Myocyte (in vitro differentiated cells): ENCODE measurements at places on chromosomes 5 and 9. TPM values are rescaled to one million over a fixed set of nuclear protein-coding genes. Genes with fewer than 3 reads are reported as not detected.
A peak's percentile ranks its signal among the peaks of the same experiment; 100 is the strongest.

DNA sequence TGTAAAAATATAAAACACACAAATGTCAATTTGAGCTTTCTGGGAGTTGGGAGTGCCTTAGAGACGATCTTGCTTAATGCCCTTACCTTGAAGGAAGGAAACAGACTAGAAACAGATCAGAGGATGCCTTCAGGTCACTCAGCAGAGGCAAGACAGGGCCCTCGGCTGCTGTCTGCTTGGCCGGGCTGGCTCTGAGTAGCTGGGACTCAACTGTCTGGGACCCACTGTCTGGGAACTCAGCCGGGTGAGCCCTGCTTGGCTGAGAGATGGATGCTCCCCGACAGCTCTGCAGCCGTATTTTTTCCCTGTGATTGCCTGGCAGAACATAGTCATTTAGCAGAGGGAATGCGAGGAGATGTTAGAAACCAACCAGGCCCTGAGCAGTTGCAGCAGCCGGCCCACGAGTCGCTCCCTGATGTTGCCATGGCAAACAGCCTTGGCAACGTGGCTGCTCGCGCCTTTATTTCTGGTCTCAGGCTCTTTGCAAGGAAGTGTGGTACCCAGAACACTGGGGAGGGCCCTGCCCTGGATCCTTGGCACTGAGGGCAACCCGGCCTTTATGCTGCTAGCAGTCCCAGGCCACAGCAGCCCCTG is 10.9 kb downstream of the PPARGC1B start:
- DNase-seq: peak; percentile 37

- no peak for DNase-seq
These were observed 564 bp upstream of the TOR2A start for GRCh38 chr9:127735530-127736185.

DNA sequence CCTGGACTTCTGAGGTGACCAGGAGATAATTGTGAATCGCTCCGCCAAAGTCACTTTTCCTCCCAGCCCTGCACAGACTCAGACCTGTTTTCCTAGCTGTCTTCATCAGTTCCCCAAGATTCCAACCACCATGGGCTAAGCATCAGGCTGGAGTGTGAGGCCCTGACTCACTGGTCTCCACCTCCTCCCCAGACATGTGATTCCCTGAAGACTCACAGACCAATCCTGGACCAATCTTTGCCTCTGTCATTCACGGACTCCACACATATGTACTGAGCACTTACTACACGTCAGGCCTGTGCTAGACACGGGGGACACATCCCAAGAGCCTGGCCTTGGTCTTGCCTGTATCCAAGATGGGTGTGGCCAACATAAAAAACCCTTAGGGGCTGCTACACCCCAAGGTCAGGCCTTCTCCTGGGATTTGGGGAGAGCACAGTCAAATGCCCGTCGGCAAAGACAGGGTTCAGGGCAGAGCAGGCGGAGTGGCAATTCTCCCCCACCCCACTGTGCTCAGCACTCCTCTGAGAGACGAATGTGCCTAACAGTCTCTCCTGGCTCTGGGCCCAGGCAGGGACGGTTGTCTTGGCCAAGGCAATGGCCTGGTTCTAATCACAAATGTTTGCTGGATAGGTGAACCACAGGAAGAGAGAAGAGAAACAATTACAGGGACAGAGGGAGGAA is 11.9 kb downstream of the EEIG1 start:
- DNase-seq: peak; percentile 60

DNA sequence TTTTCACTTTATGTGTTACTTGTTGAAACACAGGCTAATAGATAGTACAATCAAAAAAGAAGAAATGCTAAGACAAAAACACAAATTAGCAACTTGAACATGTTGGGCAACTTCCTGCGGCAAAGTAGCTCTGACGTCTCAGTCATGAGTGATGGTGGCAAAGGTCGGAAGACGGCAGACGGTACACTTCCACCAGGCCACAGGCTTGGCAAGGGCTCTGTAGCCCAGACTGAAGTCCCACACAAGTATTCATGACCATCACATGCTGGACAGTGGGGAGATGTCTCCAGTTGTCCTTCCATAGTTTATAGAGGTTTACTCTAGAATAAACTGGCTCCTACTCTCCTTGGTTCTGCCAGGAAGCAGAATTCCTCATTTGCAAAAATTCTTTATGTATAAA is 831.3 kb downstream of the MTRR start:
- no peak for DNase-seq

GRCh38 chr9:126335837-126336735 is 9.5 kb downstream of the MVB12B start:
- no peak for DNase-seq

- peak; percentile 61 for DNase-seq
These were observed at the start of gene TOR4A for GRCh38 chr9:137277329-137278041. TOR4A (plus strand) TSS chr9:137277726; CDS start chr9:137278690, 964 bp downstream.

GRCh38 chr9:75084081-75084672 is 3.8 kb downstream of the NMRK1 start:
- no peak for DNase-seq

DNA sequence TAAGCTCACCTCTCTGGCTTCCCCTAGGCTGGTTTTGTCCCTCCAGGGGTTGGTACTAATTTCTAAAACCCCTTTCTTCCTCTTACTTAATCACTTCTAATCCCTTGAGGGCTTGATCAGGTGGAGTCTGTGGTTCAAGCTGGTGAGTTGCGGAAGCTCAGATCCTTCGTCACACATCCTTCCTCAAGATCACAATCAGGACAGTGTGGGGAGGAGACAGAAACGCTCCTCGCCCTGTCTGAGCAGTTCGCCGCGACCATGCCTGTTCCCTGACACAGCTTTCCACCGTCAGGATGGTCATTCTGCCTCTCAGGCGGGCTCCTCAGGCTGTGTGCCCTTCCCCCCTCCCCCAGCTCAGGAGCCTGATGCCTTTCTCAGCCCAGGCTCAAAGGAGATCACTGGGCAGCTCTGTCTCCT is 24.3 kb downstream of the CPLX2 start:
- no peak for DNase-seq

DNA sequence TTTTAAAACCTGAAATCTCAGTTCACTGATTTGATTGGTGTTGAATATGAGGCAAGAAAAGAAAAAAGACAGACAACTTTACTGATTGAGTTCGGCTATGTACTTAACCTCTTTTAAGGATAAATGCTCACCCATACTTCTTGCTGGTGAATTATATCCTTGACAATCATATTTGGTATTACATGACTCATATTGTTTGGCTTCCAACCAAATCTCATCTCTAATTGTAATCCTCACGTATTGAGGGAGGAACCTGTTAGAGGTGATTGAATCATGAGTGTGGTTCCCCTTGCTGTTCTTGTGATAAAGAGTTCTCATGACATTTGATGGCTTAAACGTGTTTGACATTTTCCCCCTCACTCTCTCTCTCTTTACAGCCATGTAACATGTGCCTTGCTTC is 255.6 kb upstream of the IZUMO3 start:
- no peak for DNase-seq

DNA sequence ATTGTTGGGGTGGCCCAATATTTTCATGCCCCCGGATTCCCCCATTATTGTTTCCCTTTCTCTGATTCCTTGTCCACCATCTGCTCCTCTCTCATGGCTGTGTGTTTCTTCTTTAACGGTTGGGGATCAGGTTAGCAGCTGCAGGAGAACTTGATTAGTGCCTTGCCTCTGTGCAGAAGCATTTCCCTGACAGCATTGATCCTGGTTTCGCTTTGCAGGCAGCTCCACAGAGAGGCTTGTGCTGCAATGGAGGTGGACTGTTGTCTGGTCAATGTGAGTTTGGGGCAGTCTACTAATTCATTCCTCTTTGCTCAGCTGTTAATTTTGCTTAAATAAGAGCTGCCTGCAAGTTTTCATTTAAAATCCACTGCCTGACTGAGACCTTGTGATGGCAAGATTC is 32.5 kb upstream of the SSBP2 start:
- DNase-seq: peak; percentile 35

- DNase-seq: no peak
These were observed 16.0 kb upstream of the GOLPH3 start for GRCh38 chr5:32190095-32190494.

GRCh38 chr5:122192497-122193496 is 63.5 kb downstream of the ZNF474 start:
- DNase-seq: peak; percentile 78

- peak; percentile 32 for DNase-seq
These were observed 52.7 kb downstream of the PLK2 start for GRCh38 chr5:58407042-58407719.

DNA sequence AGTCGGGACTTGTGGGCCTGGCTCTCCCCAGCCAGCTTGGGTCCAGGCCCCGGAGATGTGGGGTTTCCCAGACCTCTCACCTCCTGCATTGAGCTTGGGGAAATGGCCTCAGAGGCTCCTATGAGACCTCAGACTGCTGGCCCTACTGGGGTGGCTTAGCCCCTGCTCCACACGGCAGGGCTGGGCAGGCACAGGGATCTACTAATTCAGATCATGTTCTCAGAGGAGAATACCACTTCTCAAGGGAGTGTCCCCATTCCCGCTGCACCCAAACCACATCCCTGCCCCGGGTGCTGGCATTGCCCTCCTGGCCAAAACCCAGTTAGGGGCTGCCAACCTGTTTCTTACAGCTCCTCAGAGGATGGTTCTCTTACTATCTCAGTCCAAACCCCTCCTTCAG is 82.1 kb upstream of the LMX1B start:
- DNase-seq: peak; percentile 62

Gene CDH9
- not detected in 2 replicates for total RNA-seq

Gene ENC1
- 21.1 and 23.2 TPM in 2 replicates for total RNA-seq

Gene GKAP1
- total RNA-seq: 2.7 and 4.3 TPM in 2 replicates

Gene ADRA1B
- total RNA-seq: 9.0 and 9.2 TPM in 2 replicates
